ENCODE measurements at places on chromosomes 1 and 21. TPM values are rescaled to one million over a fixed set of nuclear protein-coding genes. Genes with fewer than 3 reads are reported as not detected.

LRIG2 gene
- polyA plus RNA-seq = 3.5 TPM

PLEKHA6 gene
- 11.0 TPM for polyA plus RNA-seq

NBPF19 gene
- 5.4 TPM for polyA plus RNA-seq

SH2D1B gene
- 1.3 TPM for polyA plus RNA-seq

S100A14 gene
- polyA plus RNA-seq = 3,167 TPM

RSPO1 gene
- 0.33 TPM for polyA plus RNA-seq

ZNF593OS gene
- 0.22 TPM for polyA plus RNA-seq

OPTC gene
- polyA plus RNA-seq = not detected

RYR2 gene
- 1.2 TPM for polyA plus RNA-seq

VANGL2 gene
- 6.8 TPM for polyA plus RNA-seq

EPHA2 gene
- polyA plus RNA-seq = 133 TPM

SORT1 gene
- polyA plus RNA-seq = 25.3 TPM

CFHR1 gene
- polyA plus RNA-seq = not detected

IFI44 gene
- 6.8 TPM for polyA plus RNA-seq
